ENCODE measurements at places on chromosomes 6 and 20. TPM values are rescaled to one million over a fixed set of nuclear protein-coding genes. Genes with fewer than 3 reads are reported as not detected.

Gene GPSM3
- 16.2 TPM for total RNA-seq

Gene FNDC1
- total RNA-seq, result 5.7 TPM

DNA sequence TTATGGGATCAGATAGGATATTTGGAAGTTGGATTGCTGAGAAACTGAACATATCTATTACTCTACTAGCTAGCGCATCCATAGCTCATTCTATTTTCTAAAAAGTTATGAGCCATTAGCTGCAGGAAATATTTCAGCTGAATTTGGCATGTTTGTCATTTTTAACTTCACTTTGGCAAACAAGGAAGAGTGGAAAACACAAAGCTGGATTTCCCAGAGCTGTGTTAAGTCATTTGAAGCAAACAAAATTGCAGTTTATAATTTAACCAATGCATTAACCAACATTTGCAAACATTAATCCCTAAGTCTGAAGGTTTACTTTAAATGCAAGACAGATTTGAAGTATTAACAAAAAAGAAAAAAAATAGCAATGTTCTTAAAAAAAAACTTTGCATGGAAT lies 1.2 kb downstream of the ALDH8A1 start:
- DNase-seq, result no peak

Gene RGS19
- total RNA-seq, result 21.3 TPM

Gene PCIF1
- total RNA-seq, result 5.2 TPM

- DNase-seq, result no peak
These were observed 364.3 kb upstream of the HSF2 start for GRCh38 chr6:122035173-122035572.

Gene OPRL1
- total RNA-seq, result 0.16 TPM

Gene PHACTR3
- total RNA-seq, result not detected

- DNase-seq, result no peak
These were observed 109.5 kb downstream of the SNX5 start for GRCh38 chr20:17859002-17859615.

Gene LAMA4
- 1.8 TPM for total RNA-seq

GRCh38 chr6:150631984-150632642 lies 32.4 kb downstream of the PLEKHG1 start:
- no peak for DNase-seq

Gene LAMA2
- total RNA-seq, result 3.3 TPM

DNA sequence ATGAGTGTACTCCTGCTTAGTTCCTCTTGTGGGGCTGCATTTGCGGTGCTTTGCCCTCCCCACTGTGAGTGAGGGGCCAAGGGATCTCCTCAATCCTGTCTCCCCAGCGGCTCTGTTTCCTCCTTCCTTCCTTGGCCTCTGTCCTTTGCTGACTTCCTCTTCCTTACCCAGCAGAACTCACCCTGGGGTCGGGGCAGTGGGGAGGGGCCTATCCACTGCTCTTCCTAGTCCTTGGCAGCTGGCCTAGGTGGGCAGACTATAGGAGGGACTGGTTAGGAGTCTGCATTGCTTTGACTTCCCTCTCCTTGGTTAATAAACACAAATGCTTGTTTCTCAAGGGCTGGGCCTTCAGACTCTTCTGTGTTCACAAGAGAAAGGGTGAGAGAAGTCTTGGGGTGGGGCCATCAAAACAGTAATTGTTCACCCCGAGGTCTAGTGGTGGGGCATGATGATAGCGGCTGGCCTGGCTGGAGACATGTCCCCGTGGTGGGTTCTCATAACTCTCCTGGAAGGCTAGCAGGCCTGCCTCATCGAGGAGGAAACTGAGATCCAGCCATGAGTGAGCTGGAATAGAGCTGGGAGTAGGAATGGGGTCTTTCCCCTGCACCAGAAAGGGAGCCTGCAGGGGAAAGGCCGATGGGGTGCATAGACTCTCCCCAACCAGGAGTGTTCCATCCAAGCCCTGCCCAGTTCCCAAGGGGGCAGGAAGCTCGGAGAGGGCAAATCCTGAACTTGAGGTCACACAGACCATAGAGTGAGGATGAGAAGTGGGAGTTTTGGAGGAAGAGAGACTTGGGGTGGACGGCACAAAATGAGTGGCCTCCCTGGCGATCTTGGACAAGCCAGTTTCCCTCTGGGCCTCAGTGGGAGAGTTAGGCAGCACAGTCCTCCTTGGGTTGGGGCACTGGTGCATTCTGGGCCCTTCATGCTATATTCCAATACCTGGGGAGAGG lies 12.7 kb downstream of the FAM110A start:
- no peak for DNase-seq

DNA sequence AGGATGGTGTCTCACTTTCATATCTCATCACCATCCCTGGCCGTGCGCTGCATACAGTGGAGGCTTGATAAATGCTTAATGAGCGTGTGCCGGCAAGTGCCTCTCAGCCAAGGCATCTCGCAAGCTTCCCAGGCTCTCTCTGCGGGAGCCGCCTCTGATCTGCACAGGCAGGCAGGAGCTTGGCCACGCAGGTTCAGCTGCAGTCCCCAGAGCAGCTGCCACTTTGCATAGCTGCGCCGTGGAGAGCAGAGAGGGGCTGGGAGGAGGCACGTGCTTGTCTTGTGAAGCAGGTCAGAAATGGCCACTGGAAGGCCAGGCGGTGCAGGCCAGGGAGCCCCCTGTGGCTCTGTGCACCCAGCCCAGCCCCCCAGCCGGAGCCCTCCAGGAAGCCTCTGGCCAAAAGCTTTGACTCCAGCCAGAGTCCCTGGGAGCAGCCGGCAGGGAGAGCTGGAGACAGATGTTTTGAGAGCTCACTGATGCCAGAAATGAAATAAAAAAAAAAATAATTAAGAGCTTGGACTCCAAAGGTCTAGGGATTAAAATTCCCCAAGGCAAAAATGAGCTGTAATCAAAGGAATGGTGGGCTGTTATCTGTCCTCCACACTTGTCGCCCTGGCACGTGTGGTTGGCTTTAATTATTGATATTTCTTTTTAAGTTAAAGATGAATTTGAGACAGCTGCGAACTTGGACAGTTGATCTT lies 377.0 kb downstream of the CDH4 start:
- DNase-seq, result no peak

Gene MAP7
- total RNA-seq, result not detected

DNA sequence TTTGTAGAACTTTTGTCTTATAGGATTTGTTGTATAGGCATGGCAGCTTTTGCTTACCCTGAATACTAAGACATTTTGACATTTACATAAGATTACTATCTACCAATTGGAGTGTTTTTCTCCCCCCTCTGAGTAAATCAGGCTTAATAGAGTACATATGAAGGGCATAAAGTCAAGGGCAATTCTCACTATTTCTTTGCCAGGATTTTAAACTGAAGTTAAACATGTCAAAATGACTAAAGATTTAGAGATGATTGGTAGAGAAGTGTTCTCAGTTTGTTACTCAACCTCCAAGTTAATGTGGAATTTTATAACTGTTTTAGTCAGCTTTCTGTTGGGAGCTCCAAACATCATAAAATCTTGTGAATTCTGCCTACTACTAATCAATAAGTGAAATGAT lies 157.8 kb downstream of the CDKAL1 start:
- no peak for DNase-seq

Gene OGFRL1
- 32.1 TPM for total RNA-seq

DNA sequence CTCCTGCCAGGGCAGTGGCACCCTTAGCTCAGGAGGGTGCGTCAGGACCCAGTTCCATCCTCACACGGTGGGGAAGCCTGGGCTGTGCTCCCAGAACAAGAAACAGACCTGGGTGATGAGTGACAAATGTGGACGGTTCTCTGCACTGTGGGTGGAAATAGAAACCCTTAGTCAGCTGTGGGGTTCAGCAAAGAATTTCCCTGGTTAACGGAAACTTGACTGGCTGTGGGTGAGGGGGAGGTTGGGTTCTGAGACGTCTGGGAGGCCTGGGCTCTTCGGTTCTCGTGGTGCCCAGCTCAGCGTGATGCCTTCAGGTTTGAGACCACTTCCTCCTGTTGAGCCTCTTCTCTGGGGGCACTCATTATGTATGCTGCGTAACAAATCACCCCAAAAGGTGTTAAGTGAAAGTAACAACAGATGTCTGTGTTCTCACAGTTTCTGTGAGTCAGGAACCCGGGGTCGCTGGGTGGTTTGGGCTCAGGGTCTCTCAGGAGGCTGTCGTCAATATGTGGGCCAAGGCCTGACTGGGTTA lies 53.1 kb upstream of the FAM83D start:
- no peak for DNase-seq

DNA sequence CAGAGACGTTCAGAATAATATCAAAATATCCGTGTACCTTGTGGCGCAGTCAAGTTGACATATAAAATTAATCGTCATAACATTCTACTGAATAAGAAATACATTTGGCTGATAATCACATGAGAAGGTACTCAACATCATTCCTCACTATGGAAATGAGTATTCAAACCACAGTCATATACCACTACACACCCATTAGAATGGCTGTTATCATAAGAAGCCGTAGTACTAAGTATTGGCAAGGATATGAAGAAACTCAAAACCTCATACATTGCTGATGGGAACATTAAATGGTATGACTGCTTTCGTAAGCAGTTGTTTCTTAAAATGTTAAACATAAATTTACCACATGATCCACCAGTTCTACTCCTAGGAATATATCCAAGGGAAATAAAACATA lies 244.7 kb downstream of the CDKAL1 start:
- DNase-seq, result no peak

GRCh38 chr6:144678844-144679243 lies 393.7 kb downstream of the UTRN start:
- no peak for DNase-seq

- DNase-seq, result no peak
These were observed 12.4 kb upstream of the MAK start for GRCh38 chr6:10850728-10851127.
